Bone marrow (tissue), 2 donors: ENCODE measurements at places on chromosomes 13 and 19.
A peak's percentile ranks its signal among the peaks of the same experiment; 100 is the strongest.

DNA sequence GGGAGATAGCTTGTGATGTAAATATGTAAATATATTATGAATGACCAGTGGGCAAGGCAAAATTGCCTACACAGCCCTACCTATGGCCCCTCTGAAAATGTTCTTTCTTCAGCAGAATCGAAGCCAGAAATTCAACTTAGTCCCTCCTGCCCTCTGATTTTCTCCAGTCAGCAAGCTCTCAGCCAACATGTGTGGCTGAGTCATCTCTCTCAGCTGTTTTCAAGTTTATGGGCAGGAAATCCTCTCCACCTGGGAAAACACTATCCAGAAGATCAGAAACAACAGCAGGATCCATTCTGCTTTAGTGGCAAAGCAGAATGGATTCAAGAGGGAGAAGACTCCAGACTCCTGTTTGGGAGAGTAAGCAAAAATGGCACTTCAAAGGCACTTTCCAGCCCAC is 8.9 kb upstream of the ZNF527 start:
- no peak for DNase-seq

GRCh38 chr19:7983286-7983950 is 22.0 kb downstream of the ELAVL1 start:
- DNase-seq = no peak

GRCh38 chr13:46587807-46588418 is 34.9 kb downstream of the LRCH1 start:
- no peak for DNase-seq

- no peak for DNase-seq
Measured at GRCh38 chr13:71339736-71340135, 527.3 kb downstream of the DACH1 start.

DNA sequence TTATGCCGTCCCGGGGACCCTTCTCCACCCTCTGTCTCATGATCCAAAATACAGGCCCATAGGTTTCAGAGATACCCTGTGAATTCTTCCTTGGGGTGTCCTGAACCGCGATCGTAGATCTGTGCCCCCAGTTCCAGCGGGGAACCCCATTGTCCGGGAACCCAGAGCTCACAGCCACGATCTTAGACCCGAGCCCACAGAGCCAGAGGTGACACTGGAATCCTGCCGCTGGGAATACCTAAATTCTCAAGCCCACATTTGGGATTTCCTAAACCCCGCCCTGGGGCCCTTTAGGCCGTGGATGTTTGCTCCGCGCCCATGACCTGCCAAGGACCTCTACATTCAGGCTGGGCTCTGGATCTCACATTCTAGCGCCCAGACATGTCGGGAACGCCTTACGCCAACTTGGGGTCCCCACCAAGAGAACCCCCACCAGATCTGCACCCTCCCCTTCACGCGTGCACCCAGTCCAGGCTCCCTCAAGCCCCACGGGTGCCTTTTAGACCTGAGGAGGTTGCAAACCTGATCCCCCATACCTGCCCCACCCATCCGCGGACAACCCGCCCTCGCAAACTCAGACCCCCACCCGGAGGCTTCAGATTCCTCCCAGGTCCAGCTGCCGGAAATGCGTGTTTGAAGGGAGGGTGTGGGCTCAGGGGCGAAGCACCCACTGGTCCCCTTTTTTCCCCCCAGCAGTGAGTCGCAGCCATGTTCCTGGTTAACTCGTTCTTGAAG is 605 bp downstream of the CAPNS1 start:
- no peak for DNase-seq

DNA sequence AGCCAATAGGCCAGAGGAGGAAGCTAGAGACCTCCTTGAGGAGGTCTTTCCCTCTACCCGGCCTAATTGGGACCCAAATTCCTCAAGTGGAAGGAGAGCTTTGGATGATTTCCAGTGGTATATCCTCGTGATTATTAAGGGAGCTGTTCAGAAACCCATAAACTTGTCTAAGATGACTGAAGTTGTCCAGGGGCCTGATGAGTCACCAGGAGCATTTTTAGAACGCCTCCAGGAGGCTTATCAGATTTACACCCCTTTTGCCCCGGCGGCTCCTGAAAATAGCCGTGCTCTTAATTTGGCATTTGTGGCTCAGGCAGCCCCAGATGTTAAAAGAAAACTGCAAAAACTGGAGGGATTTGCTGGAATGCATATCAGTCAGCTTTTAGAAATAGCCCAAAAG is 198.1 kb downstream of the ZNF486 start:
- DNase-seq = no peak

DNA sequence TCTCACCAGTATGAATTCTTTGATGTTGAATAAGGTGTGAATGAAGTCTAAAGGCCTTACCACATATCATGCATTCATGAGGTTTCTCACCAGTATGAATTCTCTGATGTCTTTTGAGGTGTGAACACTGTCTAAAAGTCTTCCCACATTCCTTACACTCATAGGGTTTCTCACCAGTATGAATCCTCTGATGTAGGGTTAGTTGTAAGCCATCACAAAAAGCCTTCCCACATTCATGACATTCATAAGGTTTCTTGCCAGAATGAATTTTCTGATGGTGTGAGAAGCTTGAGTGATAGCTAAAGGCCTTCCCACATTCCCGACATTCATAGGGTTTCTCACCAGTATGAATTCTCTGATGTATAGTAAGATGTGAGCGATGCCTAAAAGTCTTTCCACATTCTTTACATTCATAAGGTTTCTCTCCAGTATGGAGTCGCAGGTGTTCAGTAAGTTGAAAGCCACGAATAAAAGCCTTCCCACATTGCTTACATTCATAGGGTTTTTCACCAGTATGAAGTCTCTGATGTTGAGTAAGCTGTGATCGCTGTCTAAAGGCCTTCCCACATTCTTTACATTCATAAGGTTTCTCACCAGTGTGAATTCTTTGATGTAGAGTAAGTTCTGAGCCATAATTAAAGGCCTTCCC is 27.7 kb downstream of the ZNF461 start:
- no peak for DNase-seq

DNA sequence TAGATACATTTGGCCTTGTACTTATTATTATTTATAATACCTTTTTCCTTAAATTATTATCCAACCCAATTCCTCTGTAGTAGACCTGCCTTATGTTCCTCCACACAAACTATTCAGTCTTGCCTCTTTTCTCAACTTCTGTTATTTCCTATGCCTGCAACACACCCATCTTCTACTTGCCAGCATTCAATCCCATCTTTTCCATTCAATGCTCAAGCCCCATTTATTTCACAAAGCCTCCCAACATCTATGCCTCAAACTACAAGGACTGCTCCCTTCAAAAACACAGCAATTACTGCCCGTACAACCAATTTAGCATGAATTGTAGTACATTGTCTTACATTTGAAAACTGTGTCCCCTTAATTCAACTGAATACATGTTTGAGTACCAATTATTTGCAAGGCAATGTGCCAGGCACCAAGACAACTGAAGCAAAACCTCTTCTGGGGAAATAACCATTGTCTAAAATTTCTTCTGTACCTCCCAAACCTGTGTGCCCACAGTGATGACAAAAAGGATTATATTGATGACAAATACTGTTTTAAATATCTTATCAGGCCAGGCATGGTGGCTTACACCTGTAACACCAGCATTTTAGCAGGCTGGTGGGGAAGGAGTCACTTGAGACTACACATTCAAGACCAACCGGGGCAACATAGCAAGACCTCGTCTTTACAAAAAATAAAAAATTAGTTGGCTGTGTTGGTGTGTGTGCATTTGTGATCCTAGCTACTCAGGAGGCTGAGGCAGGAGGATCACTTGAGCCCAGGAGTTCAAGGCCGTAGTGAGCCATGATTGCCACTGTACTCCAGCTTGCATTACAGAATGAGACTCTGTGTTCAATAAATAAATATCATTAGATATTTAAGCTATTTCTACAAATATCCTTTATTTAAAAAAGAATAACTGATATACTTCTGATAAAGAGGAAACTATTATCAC is 35.1 kb downstream of the ELF1 start:
- no peak for DNase-seq

GRCh38 chr13:25037057-25037813 is 58.7 kb upstream of the PABPC3 start:
- DNase-seq = no peak

DNA sequence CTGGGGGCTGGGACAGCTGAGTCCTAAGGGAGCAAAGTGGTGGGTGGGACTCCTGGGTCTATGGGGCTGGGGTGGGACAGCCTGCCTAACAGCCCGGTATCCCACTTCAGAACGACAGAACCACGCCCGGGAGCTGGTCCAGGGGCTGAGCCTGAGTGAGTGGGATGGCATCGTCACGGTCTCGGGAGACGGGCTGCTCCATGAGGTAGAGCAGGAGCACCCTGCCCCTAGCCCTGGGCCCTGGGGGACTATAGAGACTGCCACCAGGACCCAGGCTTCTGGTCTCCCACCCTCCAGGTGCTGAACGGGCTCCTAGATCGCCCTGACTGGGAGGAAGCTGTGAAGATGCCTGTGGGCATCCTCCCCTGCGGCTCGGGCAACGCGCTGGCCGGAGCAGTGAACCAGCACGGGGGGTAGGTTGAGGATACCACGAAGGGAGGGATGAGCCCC is 8.6 kb downstream of the SPHK2 start:
- DNase-seq = no peak

- no peak for DNase-seq
Measured at GRCh38 chr19:46631481-46631880, 4.5 kb downstream of the GNG8 start.

- no peak for DNase-seq
Measured at GRCh38 chr13:111904701-111905608, 162.0 kb upstream of the SOX1 start.

GRCh38 chr13:64410276-64411053 is 2819.7 kb downstream of the PCDH9 start:
- no peak for DNase-seq

GRCh38 chr19:42207767-42208271 is 9.7 kb downstream of the DEDD2 start:
- no peak for DNase-seq

- no peak for DNase-seq
Measured at GRCh38 chr13:71626421-71627117, 240.4 kb downstream of the DACH1 start.

- no peak for DNase-seq
Measured at GRCh38 chr13:100483841-100484381, 104.7 kb downstream of the GGACT start.

DNA sequence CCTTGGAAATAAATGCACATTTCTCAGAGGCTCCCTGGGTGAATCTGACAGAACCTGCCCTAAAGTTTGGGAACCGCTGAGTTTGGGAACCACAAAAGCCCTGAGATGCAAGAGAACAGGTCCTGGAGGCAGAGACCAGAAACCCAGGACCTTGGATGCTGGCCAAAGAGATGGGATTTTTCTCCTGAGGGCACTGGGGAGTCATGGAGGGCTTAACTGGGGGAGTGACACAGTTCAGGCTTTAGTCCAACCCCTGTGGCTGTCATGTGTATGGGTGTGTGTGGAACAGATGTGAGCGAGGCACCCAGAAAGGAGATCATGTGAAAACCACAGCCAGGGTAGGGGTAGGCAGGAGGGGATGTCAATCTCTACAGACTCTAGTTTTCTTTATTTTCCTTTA is 3.9 kb upstream of the NCCRP1 start:
- no peak for DNase-seq

DNA sequence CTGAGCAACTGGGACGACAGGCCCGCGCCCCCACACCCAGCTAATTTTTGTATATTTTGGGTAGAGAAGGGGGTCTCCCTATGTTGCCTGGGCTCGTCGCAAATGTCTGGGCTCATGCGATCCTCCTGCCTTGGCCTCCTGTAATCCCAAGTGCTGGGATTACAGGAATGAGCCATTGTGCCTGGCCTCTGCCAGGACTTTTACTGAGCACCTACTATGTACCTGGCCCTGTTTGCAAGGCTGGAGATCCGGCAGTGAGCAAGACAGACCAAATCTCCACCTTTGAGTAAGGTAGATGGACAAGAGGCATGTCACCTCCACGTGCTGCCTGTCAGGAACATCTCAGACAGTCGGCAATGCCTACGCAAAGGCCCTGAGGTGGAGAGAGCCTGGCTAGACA is 6.9 kb downstream of the FKBP8 start:
- DNase-seq = no peak

GRCh38 chr13:51839711-51840540 is 5.1 kb downstream of the TMEM272 start:
- DNase-seq = no peak

DNA sequence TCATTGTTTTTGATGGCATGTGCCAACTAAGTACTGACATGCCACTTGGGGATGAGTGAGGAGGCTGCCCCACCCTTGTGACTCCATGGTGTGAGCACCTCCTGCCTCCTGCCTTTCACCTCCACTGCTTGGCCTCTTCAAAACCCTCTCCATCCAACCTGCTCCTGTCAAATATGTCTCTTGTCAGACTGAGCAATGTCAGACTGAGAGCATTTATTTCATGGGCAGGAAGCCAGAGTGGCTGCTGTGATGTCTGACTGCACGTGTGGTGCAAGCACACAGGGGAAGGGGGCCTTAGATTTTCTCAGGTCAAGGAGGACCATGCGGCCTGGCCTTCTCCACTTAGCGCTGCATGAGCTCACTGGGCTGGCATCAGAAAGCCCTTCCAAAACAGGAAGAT is 68.3 kb downstream of the STARD13 start:
- no peak for DNase-seq

- no peak for DNase-seq
Measured at GRCh38 chr19:1282588-1283206, 3.0 kb upstream of the EFNA2 start.

- DNase-seq = no peak
Measured at GRCh38 chr19:27733551-27734266, 1479.2 kb downstream of the UQCRFS1 start.

DNA sequence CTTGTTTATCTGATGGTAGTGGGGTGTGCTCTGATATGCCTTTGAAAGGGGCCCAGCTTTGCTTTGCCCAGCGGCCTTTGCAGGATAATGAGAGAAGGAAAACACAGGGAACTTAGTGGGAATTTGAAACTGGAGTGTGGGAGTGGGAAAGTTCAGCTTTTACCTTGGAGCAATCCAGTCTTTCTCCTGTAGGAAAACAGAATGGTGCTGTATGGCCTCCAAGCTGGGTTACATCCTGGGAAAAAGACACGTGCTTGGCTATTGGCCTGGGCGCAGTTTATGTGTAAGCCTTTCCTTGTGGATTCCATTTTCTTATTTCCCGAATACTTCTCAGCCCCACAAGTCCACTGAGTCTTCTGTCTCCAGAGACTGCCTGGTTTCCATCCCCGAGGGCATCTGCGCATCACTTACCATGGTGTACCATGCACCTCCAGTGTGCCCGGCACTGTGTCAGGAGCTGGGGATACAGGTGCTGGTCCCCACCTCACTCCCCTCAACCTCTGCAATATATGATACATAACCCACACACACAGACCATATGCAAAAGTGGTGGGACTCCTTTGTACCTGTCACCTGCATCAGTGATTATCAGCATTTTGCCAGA is 31.5 kb downstream of the ACTN4 start:
- DNase-seq = no peak

DNA sequence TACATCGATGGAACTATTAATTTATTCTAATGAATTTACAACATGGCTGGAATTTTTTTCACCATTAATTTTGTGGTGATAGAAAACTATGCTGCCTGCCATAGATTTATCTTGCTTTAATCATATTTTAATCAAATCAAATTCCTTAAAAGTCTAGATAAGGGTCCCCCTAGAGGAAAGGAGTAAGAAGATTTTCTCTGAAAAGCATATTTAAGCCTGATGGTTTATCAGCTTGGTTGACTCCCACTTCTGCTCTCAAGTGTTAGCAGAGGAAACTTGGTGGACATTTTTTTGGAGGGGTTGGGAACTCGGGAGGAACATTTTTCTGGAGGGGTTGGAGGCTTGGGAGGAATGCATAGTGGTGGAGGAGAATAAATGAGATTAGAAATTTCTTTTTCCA is 253.3 kb downstream of the KCNRG start:
- DNase-seq = no peak

- DNase-seq = peak; percentile 96
Measured at GRCh38 chr13:45341034-45341798, at the start of gene TPT1. Gene TPT1 (minus strand): TSS chr13:45341183. CDS start chr13:45341069, 114 bp downstream.

GRCh38 chr13:101945435-101945834 is 456.4 kb downstream of the FGF14 start:
- no peak for DNase-seq
